ENCODE measurements at places on chromosomes 11 and 22.

DNA sequence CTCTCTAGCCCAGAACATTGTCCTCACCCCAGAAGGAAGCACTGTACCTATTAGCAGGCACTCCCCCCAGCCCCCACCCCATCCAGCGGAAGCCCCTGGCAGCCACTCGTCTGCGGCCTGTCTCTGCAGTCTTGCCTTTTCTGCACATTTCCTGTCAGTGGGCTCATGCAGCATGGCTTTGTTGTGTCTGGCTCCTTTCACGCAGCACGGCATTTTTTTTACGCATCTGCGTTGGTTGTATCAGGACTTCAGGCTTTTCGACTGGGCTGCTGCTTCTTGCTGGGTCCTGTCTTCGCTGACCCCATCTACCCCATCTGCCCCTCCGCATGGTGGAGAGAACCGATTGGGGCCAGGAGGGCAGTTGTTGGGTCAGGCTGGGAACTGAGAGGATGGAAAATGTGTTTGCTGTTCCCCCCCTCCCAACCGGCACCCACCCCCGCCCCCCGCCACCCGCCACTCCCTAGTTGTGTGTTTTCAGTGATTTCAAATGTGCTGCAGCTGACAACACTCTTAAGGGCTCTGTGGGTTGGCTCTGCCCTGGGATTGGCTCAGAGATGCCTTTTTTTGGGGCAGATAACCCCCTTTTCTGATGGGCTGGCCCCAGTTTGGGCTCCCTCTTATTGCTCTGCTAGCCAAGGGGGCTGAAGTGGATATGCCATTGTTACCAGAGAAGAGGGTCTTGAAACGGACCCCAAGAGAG, 110.0 kb downstream of the KIAA1671 start:
- no peak for DNase-seq

- no peak for DNase-seq
These were observed 20.8 kb downstream of the ADA2 start for GRCh38 chr22:17198170-17199002.

DNA sequence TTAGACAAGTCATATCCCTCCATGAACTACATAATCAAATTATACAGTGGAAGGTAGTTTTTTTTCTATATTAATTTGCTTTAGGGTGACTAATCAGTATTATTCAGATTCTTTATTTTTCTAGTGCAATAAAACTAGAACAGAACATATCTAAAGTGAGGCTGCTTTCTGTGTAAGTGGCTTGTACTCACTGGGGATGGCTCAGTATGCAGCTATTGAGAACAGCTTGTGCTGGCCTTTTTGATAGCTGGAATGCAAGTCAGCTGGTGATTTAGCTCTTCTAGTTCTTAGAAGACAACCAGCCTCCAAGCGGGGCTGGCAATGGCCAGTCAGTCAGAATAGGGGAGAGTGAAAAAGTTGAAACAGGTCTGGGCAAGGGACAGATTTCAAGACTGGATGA, 119.4 kb downstream of the BLID start:
- no peak for DNase-seq

DNA sequence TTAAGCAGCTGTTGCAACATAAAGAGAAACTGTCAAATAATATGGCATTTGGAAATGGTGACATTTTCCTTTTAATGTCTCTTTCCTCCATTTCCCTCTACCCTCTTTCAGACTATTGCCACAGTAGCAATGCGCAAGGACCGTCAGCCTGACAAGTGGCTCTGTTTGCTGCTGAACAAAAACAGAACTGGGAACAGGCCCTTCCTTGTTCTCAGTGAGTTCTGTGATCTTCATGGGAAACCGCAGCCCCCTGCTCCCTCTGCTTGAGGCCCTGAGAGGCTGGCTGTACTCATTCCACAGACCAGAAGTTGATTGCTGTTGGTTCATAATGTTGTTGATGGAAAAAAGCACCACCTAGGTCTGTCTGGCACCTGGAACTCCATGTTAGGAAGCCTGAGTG, 559.7 kb downstream of the OPCML start:
- DNase-seq: no peak

GRCh38 chr22:50210378-50211139, 9.7 kb downstream of the SELENOO start:
- DNase-seq: no peak

- DNase-seq: no peak
These were observed 11.5 kb downstream of the RELT start for GRCh38 chr11:73387594-73388264.

DNA sequence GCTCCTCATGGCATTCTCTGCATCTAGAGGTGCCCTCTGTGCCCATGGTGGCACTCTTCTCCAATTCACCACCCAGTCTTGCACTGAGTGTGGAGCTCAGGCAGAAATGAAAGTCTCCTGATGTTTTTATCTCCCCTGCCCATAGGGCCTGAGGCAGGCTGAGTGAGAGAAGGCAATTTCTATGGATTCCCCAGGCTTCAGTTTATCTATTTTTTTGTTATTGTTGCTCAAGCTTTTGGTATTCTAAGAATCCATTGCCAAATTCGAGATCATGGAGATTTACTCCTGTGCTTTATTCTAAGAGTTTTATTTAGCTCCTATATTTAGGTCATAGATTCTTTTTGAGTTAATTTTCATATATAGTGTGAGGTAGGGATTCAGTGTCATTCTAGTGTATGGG, 40.7 kb downstream of the TSPAN18 start:
- DNase-seq: no peak

DNA sequence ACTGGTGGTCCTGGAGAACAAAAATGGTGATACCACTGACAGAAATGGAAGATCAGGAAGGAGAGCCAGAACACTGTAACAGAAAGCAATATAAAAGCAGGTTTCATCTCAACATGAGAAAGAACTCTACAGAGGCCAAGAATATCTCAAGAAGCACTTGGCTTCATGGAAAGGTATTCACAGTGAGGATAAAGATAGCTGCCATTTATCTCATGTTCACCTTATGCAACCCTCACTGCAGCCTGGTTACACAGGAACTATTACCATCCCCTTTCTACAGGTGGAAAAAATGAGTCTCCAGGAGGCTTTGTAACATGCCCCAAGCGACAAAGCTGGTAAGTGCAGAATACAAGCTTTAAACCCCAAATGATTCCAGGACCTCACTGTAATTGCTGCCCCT, 606.1 kb upstream of the CADM1 start:
- no peak for DNase-seq

DNA sequence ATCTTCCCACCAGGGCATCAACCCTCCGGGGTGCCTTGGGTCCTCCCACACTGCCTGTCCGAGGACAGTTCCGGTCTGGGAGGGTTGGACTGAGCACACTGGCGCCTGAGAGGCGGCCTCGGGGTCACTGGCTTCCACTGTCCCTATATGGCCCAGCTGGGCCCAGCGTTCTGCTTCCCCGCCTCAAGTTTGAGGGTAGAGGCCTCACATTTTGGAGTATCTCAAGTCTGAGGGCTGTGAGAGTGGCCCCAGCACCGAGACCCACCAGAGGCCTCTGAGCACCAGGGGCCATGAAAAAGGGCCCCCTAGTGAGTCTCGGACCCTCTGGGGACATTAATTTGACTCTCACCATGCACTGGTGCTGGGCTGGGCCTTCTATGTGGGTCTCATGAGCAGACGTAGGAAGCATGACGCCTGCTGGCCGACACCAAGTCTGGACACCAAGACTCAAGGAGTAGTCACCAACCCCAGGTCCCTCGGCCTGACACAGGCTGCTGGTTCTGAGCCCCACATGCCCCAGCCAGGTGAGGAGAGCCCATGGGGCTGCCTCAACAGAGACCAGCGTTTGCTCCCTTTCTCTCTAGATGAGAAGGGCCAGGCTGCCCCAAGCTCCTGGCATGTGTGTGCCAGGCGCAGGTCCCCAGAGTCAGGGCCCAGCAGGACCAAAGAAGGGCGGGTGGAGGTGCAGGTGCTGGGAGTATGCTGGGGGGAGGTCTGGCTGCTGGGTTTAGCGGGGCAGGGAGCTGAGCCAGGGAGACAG, 27.5 kb downstream of the ARVCF start:
- no peak for DNase-seq

DNA sequence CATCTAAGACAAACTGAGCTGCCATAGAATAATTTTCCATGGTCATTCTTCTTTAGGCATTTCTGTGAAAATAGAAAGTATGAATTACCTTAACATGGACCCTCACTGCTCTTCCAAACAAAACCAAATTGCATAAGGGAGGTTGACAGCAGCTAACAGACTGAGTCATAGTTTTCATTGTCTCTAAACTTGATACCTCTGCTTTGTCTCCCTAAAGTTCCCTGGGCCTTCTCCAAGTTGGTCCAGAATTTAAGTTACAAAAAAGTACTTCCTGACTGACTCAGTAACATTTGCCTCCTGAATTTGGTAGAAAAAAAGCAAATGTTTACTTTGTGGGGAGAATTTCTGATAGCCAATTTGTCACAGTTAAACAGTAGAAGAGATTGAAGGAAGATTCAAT, 3.0 kb downstream of the OR8D1 start:
- no peak for DNase-seq

DNA sequence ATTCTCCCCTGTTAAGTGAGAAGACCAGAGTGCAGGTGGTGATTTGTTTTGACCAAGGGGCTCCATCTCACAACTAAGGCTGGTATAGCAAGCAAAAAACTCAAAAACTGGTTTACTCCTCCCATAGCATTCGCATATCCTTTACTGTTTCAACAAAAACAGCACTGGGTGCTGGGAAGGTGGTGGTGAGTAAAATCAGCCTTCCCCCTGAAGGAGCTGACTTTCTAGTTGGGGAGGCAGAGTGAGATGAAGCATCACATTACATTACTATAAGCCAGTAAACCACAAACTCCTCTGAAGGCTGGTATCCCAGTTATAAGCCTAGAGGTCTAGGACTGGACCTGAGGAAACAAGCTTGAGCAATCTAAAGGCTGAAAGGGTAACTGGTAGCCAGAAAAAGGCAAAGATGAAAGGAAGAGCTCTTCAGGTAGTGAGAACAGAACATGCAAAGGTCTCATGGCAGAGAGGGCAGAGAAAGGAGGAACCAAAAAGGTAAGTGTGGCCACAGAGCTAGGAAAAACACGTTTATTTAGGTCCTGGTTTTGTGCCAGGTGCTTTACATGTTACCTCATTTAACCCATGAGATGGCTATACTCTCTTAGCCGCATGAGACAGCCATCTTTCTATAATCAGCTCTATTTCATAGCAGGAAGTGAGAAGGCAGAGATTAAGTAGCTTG, 22.3 kb downstream of the TMEM123 start:
- no peak for DNase-seq

DNA sequence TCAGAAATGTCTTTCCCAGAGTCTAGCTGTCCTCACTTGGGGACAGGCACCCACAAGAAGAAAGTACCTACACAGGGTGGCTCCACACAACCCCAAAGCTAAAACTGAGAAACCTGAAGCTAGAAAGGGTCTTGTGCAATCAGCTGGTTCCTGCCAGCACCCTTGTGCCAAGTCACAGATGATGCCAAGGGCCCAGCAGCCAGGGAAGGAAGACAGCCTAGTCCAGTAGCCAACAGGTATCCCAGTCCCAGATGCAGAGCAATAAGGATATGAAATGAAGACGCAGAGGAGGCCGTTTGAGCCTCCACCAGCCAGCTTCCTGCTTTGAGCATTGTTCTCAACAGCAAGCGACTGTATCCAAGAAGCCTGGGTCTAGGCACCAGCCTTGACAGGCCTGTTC, 6.1 kb downstream of the PLEKHA7 start:
- no peak for DNase-seq

DNA sequence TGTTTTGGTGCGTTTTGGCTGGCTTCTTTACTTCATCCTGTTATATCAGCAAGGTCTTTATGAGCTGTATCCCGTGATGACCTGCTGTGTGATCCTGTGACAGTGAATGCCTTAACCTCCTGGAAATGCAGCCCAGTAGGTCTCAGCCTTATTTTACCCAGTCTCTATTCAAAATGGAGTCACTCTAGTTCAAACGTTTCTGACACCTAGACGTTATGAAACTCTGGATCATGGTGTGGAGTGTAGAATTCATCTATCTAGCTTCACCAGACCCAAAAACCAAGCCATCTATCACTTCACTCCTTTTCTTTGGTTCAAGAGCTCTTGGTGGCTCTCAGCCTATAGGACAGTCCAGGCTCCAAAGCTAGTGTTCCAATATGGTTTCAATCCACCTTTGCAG, 28.2 kb upstream of the ZDHHC13 start:
- DNase-seq: no peak

DNA sequence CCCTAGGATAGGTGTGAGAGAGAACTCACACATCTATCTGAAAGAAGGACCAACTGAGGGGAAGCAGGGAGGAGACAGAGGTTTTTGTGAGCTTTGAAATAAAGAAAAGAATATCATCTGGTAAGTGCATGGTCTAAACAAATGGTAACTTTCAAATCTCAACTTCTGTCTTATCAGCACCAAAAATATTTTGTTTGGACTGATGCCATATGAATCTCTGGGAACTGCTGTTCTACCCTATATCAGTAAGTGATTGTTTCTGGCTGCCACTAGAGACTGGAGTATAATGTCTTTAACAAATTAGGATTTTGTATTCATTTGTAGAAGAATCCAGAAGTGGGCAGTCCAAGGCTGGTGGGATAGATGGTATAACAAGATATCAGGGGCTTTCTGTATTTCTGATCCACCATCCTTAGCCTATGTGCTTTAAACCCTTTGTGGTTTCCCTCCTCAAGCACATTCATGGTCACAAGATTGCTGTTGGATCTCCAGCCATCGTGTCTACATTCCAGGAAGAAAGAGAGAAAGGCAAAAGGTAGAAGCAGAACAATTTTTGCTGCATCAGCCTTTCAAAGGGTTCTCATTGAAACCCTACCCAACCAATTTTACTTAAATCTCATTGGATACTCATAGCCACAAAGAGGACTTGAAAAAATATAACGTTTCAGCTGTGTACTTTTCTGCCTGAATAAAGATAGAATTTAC, 4.7 kb downstream of the HEPHL1 start:
- no peak for DNase-seq

DNA sequence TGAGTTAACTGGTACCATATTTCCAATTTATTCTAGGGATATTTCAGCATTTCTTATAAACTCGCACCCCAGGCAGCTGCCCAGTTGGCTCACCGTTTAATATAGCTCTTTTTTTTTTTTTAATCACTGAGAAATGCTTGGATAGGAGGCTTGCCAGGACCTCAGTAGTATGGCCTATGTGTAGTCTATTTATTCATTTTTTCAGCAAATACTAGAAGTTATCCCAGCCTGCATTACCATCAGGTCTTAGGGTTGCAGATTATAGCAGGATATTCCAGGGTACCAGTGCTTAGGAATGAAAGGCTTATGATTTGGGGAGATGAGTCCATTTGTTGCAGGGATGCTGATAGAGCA, 26.6 kb downstream of the PARVA start:
- no peak for DNase-seq

- DNase-seq: no peak
These were observed 3.9 kb upstream of the CDC42EP2 start for GRCh38 chr11:65310736-65311135.

DNA sequence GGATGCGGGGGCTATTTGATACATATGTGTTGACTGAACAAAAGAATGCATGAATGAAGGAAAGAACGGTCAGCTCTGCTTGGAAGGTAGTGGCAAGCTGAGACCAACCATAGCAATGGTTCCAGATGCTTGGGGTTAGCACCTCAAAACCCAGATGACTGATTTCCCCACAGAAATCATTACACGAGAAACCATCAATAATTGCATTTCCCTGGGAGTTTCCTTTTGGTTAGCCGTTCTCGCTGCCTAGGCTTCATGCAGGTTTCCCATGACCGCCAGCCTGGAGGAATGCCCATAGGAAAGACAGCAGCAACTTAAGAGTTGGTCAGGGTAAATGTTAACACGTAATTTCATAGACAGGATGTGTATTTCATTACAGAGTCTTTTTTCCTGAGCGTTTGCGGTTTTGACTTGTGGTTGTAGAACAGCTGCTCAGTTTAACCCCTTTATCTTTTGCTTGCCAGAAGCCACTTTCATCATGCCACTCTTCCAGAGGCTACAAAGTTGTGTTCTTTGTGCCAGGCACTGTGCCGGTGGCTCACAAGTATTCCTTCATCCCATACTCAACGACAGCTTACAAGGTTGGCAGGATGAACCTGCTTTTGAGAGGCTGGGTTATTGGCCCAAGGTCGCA, 2.8 kb downstream of the IL17RA start:
- DNase-seq: no peak

Measured in stimulated activated CD4-positive, alpha-beta T cell treated with anti-CD3 and anti-CD28 coated beads, Interleukin-15, amount 100 ng/mL, for 1 hour (primary cell).